ENCODE measurements at places on chromosomes 11 and 22.

DNA sequence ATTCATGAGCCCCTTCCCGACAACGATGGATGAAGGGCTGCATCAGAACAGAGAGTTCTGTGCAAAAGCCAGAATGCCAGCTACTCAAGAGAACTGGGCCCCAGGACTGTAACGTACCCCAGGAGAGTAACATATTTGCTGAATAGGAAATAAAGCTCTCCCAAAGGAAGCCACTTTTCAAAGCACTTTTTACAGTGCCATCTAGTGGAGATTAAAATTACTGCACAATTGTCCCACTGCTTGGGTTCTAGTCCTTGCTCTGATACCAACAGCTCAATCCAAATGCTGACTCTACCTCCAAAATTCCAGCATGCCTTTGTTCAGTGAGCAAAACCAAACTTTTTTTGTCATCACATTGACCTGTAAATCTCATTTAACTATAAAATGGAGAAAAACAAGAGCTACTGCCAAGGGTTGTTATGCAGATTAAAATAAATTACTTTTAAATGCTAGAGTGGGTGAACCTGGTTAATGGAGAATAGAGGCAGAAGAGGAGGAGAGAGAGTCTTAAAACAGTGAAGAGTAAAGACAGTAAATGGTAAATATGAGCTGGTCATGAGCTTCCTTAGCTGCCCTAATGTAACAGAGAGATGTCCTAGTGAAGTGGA is 87.6 kb upstream of the FSHB start:
- DNase-seq = no peak

- no peak for DNase-seq
These were observed 4.5 kb downstream of the BANF1 start for GRCh38 chr11:66006891-66007176.

- no peak for DNase-seq
These were observed at the start of gene ANO1 for GRCh38 chr11:70078095-70078780. Gene ANO1, plus strand, starts transcription at chr11:70078317. Its CDS starts 290 bp downstream, at chr11:70078607.

DNA sequence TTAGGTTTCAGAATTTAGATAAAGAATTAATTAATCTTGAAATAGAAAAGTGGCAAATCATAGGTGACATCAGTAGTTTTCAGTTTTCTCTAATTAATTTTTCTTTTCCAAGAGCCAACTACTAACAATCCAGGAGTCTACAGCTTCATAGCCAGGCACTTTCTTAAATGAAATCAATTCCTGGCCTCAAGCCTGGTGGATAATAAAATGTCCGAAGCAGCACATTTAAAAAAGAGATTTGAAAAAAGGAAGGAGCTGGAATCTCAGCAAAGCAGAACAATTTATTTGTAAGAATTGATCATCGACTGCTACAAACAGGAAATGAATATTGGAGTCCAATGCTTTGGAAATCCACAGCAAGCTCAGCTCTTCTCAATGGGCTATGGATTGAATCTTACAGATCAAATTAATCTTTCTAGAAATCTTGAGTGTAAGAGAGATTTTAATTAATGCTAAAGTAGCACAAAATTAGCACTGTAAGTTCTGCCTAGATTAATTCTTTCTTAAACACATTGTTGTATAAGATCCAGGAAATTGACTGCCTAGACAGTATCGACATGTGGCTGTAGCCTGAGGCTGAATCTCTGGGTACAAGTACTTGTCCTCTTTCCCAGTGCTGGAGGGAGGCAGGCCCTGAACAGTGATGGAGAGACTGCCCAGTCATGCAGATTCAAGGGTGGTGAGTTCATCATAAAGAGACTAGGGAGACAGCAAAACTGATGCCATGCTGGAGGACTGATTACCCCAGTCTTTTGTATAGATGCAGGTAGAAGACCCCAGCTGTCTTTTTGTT is 167.8 kb upstream of the POU2AF2 start:
- no peak for DNase-seq

- no peak for DNase-seq
These were observed 1.3 kb downstream of the TEF start for GRCh38 chr22:41383085-41383484.

- peak; percentile 17 for DNase-seq
These were observed 13.5 kb downstream of the TXN2 start for GRCh38 chr22:36467946-36468345.

DNA sequence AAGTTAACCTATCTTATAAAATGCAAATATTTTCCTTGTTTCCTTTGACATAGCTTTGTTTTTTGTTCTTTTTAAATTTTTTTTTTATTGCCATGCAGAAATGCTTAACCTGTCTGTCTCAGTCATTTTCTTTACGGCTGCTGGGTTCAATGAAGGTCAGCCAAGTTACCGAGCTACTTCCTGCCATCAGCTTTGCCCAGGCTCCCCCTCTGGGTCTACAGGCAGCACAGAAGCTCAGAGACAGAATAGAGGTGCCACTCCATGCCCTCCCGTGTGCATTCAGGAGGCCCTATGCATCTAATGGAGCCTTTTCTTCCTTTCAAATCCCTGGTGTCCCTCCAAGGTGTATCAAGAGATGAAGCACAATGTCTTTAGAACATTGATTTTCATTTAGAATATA is 411.0 kb upstream of the NARS2 start:
- DNase-seq = no peak

- no peak for DNase-seq
These were observed 7.0 kb downstream of the RASSF7 start for GRCh38 chr11:567629-568292.

GRCh38 chr11:131579932-131580387 is 209.5 kb downstream of the NTM start:
- no peak for DNase-seq

GRCh38 chr22:35559354-35560005 is 18.8 kb downstream of the RASD2 start:
- no peak for DNase-seq

DNA sequence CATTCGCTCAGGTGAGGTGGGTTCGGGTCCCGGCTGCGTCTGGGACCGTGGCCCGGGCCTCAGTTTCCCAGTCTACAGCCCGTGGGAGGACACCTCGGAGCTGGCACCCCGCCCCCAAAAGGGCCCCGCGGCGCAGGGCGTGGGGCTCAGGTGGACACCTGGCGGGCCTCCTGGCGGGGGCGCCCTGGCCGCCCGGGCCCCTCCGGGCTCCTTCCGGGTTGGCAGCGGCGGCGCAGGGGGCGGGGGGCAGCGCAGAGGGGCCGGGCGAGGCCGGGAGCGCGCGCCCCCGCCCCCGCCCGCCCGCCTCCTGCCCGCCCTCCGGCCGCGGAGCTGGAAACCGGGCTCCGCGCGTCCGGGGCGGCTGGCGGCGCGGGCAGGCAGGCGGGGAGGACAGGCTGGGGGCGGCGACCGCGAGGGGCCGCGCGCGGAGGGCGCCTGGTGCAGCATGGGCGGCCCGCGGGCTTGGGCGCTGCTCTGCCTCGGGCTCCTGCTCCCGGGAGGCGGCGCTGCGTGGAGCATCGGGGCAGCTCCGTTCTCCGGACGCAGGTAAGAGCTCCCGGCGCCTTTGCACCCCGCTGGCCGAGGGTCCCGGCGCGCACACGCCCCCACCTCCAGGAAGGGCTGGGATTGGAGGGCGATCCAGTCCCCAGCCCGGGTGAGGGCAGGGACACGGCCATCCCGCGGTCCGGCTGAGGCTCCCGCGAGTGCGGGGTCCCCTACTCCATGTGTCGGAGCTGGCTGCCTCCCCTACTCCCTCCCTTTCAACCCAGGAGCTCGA is at the start of gene EMID1:
EMID1 (plus strand) TSS at position 303 of the 778 bp plus-strand sequence; CDS start at position 446, 143 bp downstream.
- DNase-seq = peak; percentile 33

GRCh38 chr11:119772641-119773415 is 43.8 kb upstream of the NECTIN1 start:
- no peak for DNase-seq

- no peak for DNase-seq
These were observed 411.7 kb upstream of the KIRREL3 start for GRCh38 chr11:127412234-127412633.

DNA sequence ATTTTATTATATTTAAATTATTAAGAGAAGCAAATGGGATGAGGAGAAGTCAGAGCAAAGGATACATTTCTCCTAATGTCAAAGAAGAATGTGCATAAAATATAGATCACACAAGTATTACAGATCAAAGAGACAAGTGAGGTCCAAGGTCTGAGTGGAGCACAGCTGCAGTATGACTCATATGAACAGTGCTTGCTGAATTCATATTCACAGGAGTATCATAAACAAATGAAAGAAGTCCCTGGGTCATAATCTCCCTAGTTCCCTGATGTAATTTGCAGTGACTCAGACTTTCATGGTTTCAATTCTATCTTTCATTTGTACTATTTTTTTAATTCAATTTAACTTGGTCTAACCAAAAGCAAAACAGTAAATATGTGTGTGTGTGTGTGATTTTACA is 499.0 kb upstream of the CCDC179 start:
- DNase-seq = no peak

DNA sequence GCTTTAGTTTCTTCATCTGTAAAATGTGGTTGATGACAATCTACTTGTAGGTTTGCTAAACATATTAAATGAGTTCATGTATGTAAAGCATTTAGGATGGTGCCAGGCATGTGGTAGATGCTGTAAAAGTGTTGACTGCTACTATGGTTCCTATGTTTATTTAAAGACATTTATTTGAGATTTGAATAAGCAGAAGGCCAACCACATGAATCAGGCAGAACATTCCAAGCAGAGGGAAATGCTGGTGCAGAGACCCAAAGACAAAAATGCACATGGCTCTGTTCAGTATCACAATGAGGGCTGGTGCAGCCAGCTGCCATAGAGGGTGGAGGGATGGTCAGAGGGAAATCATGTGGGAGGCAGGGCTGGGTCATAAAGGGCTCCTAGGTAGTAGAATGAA is 156.2 kb upstream of the PDGFD start:
- no peak for DNase-seq

DNA sequence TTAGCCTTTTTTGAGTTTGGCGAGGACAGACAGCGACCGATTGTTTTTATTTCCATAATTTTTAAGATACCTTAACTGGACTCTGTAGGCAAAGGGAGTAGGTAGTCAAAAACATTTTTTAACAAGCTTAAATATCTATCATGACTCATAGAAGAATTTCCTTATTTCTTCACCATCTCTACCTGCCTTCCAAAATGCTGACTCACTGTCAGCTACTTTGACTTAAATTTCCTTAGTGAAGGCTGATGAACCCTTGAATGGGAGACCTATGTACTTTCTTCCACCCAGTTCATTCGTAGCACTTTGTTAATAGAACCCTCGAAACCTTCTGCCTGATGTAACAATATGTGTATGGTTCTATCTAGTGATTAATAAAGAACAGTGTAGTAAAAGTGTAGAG is 1.1 kb upstream of the MTMR2 start:
- DNase-seq = no peak

DNA sequence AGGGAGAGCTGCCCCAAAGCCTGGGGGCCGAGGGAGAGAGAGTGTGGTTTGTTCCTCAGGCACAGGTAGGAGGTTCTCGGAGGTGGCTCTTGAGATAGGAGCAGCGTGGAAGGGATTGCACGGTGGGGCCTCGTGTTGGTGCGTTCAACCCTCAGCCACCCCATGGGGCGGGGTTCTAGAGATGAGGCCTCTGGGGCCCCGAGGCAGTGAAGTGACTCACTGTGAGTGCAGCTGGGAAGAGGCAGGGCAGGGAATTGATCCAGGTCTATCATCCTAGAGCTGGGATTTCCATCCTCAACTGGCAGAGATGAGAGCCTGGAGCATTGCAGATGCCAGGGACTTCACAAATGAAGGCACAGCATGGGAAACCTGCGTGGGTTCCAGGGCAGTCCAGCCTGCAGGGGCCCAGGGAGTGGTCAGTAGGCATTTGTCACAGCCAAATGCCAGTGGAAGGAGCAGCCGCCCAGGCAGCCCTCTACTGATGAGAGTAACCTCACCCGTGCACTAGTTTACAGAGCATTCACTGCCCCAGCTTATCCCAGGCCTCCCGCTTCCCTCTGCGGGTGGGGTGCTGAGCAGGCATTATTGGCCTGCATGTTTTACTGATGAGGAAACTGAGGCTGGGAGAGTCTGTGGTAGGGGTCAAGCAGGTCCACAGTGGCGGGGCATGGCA is 5.1 kb upstream of the SMARCB1 start:
- no peak for DNase-seq

DNA sequence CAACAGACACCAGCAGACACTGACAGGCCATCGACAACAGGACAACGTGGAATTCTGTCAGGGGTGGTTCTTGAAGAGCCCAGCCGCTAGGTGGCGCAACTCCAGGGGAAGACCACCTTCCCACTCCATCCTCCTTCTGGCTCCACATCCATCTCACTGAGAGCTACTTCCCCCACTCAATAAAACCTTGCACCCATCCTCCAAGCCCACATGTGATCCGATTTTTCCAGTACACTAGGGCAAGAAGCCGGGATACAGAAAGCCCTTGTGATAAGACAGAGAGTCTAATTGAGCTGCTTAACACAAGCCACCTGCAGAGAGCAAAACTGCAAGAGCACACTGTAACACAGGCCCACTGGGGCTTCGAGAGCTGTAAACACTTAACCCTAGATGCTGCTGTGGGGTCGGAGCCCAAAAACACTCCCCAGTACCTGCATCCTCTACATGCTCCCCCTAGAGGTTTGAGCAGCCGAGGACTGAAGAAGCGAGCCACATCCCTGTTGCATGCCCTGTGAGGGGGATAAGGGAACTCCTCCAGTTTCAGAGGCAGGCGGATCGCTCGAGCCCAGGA is 11.5 kb upstream of the RAB39A start:
- peak; percentile 45 for DNase-seq

GRCh38 chr11:67640021-67640757 is 626 bp upstream of the TBX10 start:
- DNase-seq = peak; percentile 56

- no peak for DNase-seq
These were observed 2.9 kb downstream of the ALDH3B1 start for GRCh38 chr11:68012843-68013610.

DNA sequence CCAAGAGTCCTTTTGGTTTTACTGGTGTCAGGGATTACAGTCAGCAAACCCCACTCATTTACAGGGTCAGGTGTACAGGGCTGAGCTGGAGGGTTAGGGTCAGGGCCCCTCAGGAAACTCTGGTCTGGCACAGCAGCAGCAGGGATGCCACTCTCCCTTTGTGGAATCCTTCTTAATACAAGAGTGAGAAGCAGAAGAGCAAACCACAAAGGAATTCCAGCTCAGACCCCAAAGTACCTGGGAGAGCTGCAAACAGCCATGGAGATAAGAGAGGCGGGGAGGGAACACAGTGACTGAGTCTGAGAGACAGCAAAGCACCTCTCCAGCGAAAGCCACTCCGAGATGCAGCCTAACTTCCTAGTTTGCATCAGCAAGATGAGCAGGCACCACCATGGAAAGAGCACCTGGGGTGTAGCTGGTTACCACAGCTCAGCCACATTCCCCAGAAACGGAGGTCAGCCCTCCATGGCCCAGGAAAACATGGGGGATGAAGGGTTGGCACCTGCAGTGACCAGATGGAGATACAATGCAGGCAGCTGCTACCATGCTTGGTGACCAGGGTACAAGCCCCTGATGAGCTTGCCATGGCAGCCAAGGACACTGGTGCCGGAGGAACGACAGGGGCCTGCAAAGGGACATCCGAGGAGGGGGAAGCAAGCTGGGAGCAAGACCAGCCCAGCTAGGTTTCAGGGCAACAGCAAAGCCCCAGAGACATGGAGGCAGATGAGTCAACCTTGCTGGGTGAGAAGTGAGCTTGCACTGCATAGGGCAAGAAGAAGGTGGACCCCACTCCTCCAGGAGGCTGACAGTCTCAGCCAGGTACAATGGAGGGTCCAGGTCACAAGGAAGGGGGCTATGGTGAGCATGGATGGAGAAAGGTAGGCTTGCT is 3.9 kb downstream of the BET1L start:
- no peak for DNase-seq

- no peak for DNase-seq
These were observed 202.1 kb upstream of the ARHGAP42 start for GRCh38 chr11:100484948-100485347.
